Frontal cortex (tissue), 4 donors: ENCODE measurements at places on chromosomes 7 and 10. TPM values are rescaled to one million over a fixed set of nuclear protein-coding genes. Genes with fewer than 3 reads are reported as not detected.

DMTF1 gene
- total RNA-seq = 105 TPM

GIMAP2 gene
- 3.7 TPM for total RNA-seq

TBC1D12 gene
- 57.5 TPM for total RNA-seq

CALY gene
- total RNA-seq = 8.2 TPM

MTERF1 gene
- 23.6 TPM for total RNA-seq

C10orf53 gene
- total RNA-seq = not detected

OR6B1 gene
- not detected for total RNA-seq

UNCX gene
- not detected for total RNA-seq

GPR26 gene
- total RNA-seq = 5.3 TPM
